ENCODE measurements at places on chromosomes 2 and 18. TPM values are rescaled to one million over a fixed set of nuclear protein-coding genes. Genes with fewer than 3 reads are reported as not detected.

GRCh38 chr2:119693967-119694366 is 15.0 kb downstream of the TMEM177 start:
- no peak for DNase-seq

GRCh38 chr2:153028626-153029025 is 310.2 kb downstream of the ARL6IP6 start:
- no peak for DNase-seq

DNA sequence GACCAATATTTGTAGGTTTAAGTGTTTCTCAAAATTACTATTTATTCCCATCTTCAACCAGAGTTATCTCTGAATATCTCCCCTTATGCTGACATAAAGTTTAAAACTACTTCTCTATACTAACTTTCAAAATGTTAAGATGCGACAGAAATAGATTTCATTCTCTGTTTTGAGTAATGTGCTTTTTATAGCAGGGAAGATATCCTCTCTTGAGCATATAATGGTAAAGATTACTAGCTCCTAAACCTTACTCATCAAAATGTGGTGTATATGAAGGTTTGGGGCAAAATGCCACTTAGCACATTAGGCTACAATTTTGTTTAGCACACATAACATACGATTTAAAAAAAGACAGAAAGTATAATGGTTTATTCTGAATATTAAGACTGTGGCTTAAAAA is 54.4 kb downstream of the CWC22 start:
- no peak for DNase-seq

SPDYA gene
- 0.58 TPM for total RNA-seq

GRCh38 chr2:193963472-193964119 is 1693.4 kb upstream of the SLC39A10 start:
- DNase-seq = no peak

DNA sequence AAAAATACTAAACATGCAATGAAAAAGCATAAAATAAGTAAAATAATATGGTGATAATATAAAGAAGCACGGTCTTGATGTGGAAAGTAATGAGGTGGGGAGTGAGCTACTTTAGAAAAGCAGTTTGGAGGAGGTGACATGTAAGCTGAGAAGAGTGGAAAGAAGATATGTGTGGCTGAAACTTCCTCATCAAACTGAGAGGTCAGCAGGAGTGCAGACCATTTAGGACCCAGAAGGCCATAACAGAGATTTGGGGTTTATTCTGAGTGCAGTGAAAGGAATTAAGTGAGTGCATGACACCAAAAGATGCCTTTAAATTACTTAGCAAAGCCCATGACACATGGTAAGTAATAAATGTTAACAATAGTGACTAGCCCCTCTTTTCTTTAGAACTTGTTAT is 24.4 kb upstream of the TMEM182 start:
- DNase-seq = no peak

DNA sequence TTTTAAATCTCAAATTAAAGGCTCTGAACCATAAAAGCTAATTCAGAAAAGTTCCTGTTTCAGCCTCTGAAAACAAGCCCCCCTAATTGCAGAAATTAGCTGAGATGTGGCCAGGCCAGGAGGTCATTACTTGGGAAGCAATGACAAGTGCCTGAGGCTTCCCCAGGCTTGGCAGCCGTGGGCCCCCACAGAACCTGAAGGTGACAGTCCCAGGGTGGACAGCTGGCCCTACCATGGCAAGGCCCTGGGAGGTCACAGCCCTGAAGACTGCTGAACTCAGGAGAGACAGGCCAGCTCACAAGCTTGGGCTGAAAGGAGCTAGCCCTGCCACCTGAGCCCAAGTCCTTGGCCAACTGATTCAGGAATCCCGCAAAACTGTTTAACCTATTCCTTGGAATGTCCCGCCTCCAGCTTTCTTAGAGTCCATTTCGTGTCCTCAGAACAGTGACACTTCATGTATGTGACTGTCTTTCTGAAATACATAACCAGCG is 54.3 kb upstream of the PKDCC start:
- no peak for DNase-seq

GRCh38 chr2:238985041-238985729 is 137.3 kb downstream of the TWIST2 start:
- DNase-seq = no peak

- DNase-seq = no peak
These were observed 156.3 kb downstream of the DOCK10 start for GRCh38 chr2:224885836-224886547.

KCNK3 gene
- 2.1 TPM for total RNA-seq

SMYD1 gene
- total RNA-seq = not detected

RBM45 gene
- 12.7 TPM for total RNA-seq

REG3A gene
- total RNA-seq = not detected
